ENCODE measurements at places on chromosomes 16 and 17.

GRCh38 chr16:12366313-12366712 is 389.8 kb downstream of the SNX29 start:
- DNase-seq: no peak

- peak; percentile 81 for DNase-seq
Observed at GRCh38 chr16:84970447-84971127, 40.7 kb downstream of the ZDHHC7 start.

DNA sequence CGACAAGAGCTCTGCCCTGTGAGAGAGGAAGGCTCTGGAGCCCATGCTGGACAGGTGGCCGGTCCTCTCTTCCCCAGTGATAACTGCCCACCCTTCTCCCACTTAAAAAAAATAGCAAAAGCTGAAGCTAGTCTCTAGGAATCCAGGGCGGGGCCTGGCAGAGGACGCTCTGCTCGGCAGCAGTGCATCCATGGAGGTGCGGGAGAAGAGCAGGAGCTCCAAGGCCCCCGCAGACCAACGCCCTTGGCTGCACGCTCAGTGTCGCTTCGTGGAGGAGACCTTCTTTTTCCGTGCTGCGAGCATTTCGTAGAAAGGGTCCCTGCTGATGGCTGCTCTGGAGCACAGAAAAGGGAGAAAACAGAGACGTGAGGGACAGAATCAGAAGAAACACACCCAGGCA is 98.6 kb upstream of the DNAH17 start:
- DNase-seq: no peak

GRCh38 chr16:89268987-89269735 is 51.7 kb downstream of the ZNF778 start:
- no peak for DNase-seq

DNA sequence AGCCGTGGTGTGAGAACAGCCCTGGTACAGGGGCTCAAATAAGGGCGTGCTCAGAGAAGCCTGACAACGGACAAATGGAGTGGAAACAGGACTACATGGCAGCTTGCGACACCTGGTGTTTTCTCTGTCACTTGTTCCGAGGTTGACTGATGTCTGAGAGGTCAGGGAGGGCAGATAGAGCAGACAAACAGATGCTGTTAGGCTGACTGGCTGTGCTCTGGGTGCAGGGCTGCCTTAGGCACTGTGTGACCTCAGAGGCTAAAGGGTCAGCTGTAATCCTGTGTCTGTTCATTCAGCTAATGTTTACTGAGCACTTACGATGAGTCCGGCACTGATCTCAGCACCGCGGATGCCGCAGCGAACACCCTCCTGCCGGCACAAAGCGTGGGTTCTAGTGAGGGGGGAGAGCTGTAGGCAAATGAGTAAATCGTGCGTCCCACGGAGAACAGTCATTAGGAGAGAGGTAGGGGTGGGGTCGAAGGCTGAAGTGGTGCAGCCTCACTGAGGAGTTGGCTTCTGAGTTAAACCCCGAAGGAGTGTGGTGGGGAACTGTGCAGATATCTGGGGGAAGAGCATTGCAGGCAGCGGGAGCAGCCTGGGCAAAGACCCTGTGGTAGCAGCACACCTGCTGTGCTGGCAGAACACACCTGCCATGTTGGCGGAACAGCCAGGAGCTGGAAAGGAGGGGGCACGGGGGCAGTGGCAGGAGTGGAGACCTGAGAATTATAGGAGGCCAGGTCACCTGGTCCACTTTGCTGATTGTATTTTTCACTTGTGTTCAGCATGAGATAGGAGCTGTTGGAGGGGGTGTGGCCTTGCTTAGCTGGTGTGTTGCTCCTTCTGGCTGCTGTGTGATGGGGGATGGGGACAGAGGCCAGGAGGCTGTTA is 35.0 kb downstream of the GPT2 start:
- DNase-seq: no peak

DNA sequence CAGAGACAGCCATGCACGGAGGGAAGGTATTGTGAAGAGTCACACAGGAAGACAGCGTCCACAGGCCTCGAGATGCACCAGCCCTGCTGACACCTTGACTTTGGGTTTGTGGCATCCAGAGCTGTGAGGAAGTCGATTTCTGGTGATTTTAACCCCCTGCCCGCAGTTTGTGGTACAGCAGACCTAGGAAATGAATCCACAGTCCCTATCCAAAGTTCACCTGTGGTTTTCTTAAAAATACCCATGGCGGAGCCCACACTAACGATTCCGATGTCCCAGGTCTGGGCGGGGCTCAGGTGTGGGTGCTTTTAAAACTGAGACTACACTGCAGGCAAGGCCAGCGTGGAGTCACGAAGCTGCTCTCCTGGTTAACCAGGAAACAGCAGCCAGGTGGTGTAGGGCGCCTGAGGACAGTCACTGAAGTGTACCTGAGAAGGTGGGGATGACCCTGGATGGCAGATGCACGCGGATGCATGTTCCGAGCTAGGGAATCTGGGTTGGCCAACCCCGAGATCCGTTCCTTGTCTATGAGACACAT is 14.4 kb upstream of the MEAK7 start:
- no peak for DNase-seq

DNA sequence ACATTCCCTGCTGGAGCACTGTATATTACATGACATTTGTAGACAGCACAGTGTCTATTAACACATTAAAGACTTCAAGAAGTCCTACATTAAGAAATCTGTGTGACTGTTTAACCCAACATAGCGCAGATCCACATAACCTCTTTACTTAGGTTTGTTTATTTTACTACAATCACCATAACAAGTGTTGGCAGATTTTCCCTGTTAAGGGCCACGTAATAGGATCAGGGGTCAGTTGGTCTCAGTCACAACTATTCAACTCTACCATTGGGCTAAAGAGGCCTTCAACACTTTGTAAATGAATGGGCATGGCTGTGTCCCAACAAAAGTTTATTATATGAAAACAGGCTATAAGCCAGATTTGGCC is 51.3 kb upstream of the ADORA2B start:
- DNase-seq: no peak

DNA sequence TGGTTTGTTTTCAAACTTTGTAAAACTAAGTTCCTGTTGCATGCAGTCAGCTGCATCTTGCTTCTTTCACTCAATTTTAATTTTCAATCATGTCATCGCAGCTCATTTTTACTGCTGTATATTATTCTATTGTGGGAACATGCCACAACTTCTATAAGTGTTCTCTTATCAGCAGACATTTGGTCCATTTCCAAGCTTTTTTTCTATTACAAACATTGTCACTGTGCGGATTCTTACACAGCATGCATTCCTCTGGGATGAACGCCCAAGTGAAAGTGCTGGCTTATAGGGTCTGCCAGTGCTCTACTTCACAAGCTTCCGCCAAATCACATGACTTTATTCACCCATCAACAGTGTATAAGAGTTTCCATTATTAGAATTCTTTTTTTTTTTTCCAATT is 22.7 kb downstream of the GINS3 start:
- no peak for DNase-seq

GRCh38 chr17:54426296-54426886 is 474.3 kb upstream of the TOM1L1 start:
- no peak for DNase-seq

GRCh38 chr17:60416368-60416925 is 5.8 kb upstream of the CHCT1 start:
- DNase-seq: no peak

GRCh38 chr16:56353054-56353921 is 72.1 kb downstream of the AMFR start:
- no peak for DNase-seq

- peak; percentile 73 for DNase-seq
Observed at GRCh38 chr17:29956225-29956624, 14.8 kb downstream of the EFCAB5 start.

DNA sequence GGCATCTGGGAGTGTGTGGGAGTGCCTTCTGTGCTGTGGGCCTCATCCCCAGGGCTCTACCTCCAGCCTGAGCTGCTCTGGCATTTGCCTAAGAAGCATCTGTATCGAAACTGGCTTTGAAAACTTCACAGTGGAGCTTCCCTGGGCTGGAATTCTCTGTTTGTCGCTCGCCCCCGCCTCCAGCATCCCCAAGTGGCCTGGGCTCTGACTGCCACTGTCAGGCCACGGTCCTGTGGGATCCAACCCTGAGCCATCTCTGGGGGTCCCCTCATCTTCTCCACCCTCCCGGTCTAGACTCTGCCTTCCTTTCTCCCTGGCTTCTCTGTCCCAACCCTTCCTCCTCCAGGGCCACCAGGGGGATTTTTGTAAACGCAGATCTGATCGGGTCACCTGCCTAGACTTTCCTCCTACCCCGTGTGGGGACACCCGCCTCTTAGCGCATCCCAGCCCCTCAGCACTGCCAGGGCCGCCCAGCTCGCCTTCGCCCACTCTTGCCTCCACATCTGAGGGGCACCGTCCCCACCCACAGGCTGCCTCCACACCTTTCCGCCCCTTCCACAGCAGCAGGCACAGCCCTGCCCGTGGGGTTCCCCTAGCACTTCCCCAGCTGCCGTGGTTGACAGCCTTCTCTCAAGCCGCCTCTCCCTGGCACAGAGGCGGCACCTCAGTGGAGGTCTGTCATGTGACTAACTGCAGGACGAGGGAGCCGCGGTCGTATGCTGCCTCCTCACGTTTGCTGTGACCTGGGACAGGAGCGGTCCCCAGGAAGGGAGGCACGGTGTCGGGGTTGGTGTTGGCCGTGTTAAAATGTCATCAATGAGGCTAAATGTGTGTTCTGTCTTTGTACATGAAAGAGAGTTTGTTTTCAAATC is 12.0 kb downstream of the TBC1D24 start:
- peak; percentile 75 for DNase-seq

GRCh38 chr16:1485847-1486496 is 2.8 kb downstream of the PTX4 start:
- DNase-seq: no peak

DNA sequence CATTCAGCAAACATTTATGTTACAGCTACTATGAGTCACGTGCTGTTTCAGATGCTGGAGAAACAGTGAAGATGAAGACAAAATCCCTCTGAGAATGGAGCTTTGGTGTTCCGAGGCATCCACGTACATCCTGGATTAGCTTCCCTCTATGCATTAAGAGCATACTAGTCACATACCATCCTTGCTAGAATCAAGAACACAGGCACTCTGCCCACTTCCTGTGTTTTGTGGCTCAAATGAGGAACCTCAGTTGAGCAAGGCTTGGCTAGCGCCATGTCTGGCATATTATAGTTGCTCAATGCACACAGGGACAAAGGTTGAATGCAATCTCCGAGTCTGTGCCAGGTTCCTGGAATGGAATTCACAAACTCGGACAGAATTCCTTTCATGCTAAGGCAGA is 297.5 kb downstream of the XYLT1 start:
- DNase-seq: peak; percentile 96

DNA sequence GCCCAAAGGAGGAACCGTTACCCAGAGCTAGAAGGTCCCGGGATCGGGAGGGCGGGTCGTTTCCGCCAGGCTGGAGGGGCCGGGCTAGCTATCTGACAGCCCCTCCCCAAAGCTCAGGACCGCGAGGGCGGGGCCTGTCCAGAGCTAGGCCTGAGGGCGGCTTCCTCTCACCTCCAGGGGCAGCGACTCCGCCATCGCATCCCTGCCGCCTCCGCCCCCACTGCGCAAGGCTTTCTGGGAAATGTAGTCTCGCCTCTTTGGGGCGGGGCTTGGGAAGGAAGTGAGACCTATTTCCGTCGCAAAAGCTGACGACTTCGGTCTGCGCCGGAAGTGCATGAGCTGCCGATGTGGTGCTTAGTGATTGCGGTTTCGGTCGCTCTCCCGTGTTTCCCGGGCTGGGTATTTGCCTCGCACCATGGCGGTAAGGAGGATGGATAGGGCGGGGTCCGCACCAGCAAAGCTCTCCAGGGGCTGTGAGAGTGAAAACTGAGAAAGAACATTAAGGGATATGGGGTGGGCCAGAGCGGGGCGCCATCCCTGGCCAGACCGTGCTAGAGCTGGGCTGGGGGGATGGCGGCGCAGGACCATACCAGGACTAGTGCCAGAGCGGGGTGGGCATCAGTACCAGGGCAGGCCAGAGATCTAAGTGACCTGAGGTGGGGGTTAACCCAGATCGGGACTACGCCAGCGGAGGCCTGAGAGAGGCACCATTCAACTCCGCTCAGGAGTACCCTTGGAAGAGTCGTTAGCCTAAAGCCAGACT is at the start of gene TMEM208:
TMEM208 (plus strand) TSS at position 327 of the 763 bp plus-strand sequence; CDS start at position 416, 89 bp downstream.
- peak; percentile 99 for DNase-seq

DNA sequence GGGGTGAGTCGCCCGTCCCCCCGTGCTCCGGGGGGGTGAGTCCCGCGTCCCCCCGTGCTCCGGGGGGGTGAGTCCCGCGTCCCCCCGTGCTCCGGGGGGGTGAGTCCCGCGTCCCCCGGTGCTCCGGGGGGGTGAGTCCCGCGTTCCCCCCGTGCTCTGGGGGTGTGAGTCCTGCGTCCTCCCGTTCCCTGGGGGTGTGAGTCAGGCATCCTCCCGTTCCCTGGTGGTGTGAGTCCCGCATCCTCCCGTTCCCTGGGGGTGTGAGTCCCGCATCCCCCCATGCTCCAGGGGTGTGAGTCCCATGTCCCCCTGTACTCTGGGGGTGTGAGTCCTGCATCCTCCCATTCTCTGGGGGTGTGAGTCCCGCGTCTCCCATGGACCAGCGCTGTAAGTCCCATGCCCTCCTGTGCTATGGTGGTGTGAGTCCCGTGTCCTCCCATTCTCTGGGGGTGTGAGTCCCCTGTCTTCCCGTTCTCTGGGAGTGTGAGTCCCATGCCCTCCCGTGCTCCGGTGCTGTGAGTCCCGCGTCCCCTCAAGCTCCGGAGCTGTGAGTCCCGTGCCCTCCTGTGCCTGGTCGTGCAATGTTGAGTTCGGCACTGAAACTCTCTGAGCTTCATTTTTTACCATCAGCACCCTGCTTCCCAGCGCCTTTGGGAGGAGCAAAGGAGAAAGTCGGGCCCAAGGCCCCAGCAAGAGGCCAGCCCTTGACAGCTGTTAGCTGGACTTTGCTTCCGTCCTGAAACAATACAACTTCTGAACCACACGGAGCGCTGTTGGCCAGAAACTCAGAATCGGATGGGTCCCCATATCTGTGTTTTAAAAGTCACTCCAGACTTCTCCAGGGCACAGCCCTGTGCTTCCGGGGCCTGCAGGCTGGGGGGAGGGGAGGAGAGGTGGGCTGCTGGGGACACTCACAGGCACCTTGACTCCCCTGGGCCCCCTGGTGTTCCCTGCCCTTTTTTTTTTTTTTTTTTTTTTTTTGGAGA is 11.5 kb upstream of the ZC3H18 start:
- DNase-seq: peak; percentile 46

DNA sequence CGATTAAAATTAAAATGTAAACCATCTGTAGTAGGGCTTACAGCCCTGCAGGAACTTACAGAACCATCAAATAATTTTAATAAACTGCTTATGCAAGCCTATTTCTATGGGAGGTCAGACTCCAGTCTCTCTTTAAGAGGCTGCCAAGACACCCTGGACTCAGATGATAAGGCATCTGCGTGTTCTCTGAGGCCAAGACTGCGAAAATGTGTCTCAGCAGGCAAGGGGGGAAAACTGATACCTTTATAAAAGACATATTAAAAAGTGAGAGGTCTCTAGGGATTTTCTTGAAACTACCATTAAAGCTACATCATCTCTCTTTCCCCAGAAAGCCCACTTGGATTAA is 32.2 kb downstream of the MPHOSPH6 start:
- DNase-seq: no peak
